ENCODE measurements at places on chromosomes 7 and 10.

GRCh38 chr10:110389255-110389654, 84.5 kb upstream of the SMNDC1 start:
- DNase-seq: no peak

DNA sequence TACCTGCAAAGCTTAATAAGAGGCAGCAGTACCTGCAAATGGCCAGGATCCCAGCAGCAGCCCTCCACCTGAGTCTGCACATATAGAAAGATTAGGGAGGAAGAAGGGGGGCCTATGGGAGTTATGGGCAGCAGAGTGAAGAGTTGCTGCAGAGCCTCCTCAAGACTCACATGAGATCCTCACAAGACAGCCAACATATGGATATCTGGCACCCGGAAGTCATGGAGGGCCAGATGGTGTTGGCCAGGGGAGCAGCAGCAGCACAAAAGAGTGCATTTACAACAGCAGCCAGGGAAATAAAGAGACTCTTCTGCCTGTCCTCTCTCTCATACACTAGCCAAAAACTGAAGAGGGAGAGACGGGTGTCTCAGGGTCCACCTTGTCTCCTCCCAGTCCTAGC, 4.0 kb upstream of the TAS2R40 start:
- no peak for DNase-seq

- DNase-seq: no peak
Observed at GRCh38 chr7:129271500-129272355, 46.9 kb downstream of the AHCYL2 start.

DNA sequence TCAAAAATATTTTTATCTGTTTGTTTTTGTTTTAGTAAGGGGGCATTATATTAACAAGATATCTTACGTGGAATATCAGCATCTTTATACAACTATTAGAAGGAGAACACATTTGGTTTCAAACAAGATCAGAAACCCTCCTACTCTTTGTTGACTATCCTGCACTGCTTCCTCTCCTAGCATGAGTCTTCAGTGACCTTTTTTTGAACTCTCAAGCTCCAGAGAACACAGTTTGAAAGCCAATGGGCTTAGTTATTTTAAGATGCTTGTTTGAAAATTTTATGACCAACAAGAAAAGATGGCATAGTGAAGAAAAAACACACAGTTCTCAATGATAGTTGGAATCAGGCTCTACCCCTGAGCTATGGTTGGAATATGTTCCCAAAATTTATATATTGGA, 37.2 kb upstream of the RTKN2 start:
- no peak for DNase-seq

DNA sequence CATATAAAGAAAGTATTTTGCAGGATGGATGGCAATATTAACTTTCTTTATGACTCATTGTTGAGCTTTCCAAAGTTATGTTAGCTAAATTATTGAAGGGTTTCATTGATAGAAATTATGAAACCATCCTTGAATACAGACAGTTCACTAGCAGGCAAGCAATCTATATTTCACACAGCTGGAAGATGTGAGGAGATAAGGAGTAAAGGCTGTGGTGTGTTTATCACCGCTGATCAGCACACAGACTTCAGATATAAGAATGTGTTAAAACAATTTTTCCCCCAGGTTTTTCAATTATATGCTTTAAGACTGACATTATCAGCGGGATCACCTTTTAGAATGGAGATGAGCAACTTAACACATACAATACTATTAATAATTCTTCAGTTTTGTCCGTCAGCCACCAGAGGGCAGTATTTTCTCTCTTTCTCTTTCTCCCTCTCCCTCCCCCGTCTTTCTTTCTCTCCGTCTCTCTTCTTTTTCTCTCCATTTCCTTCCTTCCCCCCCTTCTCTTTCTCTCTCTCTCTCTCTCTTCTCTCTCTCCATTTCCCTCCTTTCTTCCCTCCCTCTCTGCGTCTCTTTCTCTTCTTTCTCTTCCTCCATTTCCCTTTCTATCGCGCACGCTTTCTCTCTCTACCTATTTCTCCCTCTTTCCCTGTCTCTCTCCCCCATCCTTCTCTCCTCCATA, 62.9 kb upstream of the FAM171A1 start:
- peak; percentile 61 for DNase-seq

GRCh38 chr10:133117688-133118071, 30.0 kb downstream of the ADGRA1 start:
- DNase-seq: no peak

- DNase-seq: no peak
Observed at GRCh38 chr7:1254281-1255079, 21.8 kb downstream of the UNCX start.

- no peak for DNase-seq
Observed at GRCh38 chr7:37359662-37360444, 88.8 kb downstream of the ELMO1 start.

Measured in right renal pelvis (tissue), 4 donors.